Stimulated activated naive CD4-positive, alpha-beta T cell (primary cell): ENCODE measurements at places on chromosomes 1 and 21.

DNA sequence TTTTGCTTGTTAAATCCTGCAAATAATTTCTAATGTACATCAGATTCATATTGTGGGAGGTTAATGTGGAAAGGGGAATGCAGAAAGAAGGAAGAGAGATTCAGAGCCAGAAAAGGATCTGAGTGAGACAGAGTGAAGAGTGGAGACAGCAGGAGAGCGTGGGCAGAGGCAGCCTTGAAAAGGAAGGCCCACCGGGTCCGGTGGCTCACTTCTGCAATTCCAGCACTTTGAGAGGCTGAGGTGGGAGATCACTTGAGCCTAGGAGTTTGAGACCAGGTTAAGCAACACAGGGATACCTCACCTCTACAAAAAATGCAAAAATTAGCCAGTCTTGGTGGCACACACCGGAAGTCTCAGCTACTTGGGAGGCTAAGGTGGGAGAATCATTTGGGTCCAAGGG lies 222.0 kb upstream of the RAB4A start:
- no peak for DNase-seq

GRCh38 chr21:41396558-41397075 lies 29.4 kb upstream of the MX1 start:
- DNase-seq: no peak

GRCh38 chr1:174766727-174767126 lies 233.0 kb upstream of the CACYBP start:
- no peak for DNase-seq

GRCh38 chr1:38581396-38581795 lies 278.2 kb downstream of the RRAGC start:
- DNase-seq: no peak

- DNase-seq: no peak
These were observed 15.3 kb upstream of the POU3F1 start for GRCh38 chr1:38061883-38062328.
